ENCODE measurements at places on chromosomes 13 and 19. TPM values are rescaled to one million over a fixed set of nuclear protein-coding genes. Genes with fewer than 3 reads are reported as not detected.

The ERICH6B gene
- total RNA-seq: not detected

GRCh38 chr13:48393698-48394085 is 19.2 kb downstream of the LPAR6 start:
- H3K4me3 ChIP-seq: no peak overlapping the region
- H3K27ac ChIP-seq: no peak overlapping the region
- H3K27me3 ChIP-seq: no peaks in the 10 kb centered on the region
- peaks cover 27% of the 10 kb centered on the region for H3K4me1 ChIP-seq
- DNase-seq: no peak

DNA sequence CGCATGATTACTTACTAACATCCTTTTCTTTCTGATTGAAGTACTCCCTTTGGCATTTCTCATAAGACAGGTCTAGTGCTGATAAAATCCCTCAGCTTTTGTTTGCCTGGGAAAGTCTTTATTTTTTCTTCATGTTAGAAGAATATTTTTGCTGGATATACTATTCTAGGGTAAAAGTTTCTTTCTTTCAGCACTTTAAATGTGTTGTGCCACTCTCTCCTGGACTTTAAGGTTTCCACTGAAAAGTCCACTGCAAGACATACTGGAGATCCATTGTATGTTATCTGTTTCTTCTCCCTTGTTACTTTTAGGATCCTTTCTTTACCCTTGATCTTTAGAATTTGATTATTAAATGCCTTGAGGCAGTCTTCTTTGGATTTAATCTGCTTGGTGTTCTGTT is 796.7 kb downstream of the UQCRFS1 start:
- no peak overlapping the region for H3K4me3 ChIP-seq
- H3K27ac ChIP-seq: no peak overlapping the region
- no peaks in the 10 kb centered on the region for H3K36me3 ChIP-seq
- H3K27me3 ChIP-seq: no peaks in the 10 kb centered on the region
- H3K4me1 ChIP-seq: no peaks in the 10 kb centered on the region

The ZNF653 gene
- total RNA-seq: 41.7 TPM

DNA sequence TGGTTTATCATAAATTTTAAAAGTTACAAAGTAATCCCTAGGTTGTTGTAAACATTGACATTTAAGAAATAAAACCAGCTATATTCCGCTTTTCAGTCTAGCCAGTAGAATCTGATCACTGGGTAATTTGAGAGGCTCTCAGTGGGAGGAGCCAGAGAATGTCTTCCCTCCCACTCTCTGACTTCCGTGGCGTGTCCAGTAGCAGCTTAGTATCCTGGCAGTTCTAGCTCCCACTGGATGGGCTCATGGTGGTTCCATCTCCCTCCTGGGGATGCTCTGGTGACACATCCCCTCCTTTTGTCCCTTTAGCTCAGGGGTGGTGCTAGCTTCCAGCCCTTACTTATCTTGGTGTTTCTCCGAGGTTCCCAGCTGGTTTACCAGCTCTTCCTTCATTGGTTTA is 34.5 kb downstream of the MTUS2 start:
- H3K4me3 ChIP-seq: no peak overlapping the region
- H3K27me3 ChIP-seq: no peaks in the 10 kb centered on the region
- no peak for DNase-seq
- no peaks in the 10 kb centered on the region for H3K4me1 ChIP-seq
- no peak overlapping the region for H3K27ac ChIP-seq

DNA sequence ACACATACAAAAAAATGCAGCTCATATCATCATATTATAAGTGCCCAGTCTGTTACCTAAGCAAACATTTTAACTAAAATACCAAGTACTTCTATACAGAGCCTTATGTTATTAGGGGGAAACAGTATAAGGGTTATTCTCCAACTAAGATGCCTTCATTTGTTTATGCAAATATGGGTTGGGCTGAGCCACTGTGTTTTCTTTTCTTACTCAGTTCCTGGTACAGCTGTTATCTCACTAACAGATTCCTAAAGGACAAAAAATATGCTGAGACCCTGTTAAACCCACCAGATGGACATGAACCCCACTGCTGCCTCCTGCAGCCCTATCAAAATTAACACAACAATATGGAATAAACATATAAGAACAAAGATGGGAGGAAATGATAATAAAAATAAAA is 34.5 kb upstream of the SMAD9 start:
- no peaks in the 10 kb centered on the region for H3K4me1 ChIP-seq
- peaks cover 16% of the 10 kb centered on the region for H3K36me3 ChIP-seq
- DNase-seq: no peak
- no peak overlapping the region for H3K27ac ChIP-seq

DNA sequence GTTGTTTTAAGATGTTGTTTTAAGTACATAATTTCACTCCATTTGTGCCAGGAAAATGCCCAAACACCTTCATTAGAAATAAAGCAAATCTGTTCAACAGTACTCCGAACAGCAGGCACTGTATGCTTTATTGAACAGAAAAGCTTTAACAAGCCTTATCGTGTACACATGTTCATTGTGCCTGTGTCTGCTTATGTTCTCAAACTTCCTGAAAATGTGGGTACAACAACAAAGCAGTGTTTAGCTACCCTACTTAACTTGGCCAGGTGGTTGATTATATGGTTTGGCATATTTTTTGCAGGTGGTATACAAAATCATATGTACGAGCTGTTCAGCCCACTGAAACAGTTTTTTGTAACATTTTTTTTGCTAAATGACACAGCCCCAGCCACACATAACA is 718.0 kb downstream of the DACH1 start:
- no peak overlapping the region for H3K27ac ChIP-seq
- DNase-seq: no peak
- H3K4me1 ChIP-seq: no peaks in the 10 kb centered on the region
- H3K4me3 ChIP-seq: no peak overlapping the region
- no peaks in the 10 kb centered on the region for H3K27me3 ChIP-seq
- H3K36me3 ChIP-seq: no peaks in the 10 kb centered on the region

DNA sequence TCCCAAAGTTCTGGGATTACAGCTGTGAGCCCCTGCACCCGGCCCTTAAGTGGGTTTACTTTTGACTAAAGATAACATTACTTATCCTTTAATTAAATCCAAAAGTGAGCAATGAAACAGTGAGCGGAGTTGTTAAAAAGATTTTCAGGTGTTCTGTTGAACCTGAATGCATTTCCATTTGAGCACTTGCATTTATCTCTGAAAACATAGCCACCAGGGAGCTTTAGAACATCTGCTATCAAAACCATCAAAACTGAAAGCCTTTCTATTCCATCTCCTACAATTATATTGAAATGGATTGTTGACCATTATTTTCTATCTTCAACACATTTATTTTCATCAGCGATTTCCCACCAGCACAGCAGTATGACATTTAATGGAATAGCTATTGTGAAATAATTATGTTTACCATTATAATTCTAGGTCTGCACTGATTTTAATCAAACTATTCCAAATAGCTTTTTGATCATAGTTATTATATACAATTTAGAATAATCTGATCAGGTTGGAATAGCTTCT is 269.0 kb downstream of the FGF14 start:
- no peak overlapping the region for H3K4me3 ChIP-seq
- H3K36me3 ChIP-seq: no peaks in the 10 kb centered on the region
- H3K4me1 ChIP-seq: peaks cover 3% of the 10 kb centered on the region
- H3K27ac ChIP-seq: no peak overlapping the region
- no peak for DNase-seq

The PLEKHF1 gene
- total RNA-seq: 18.7 TPM

GRCh38 chr13:72125561-72125960 is 258.6 kb upstream of the DACH1 start:
- DNase-seq: no peak
- no peaks in the 10 kb centered on the region for H3K4me1 ChIP-seq
- H3K4me3 ChIP-seq: no peak overlapping the region
- no peaks in the 10 kb centered on the region for H3K27me3 ChIP-seq
- H3K36me3 ChIP-seq: no peaks in the 10 kb centered on the region
